ENCODE measurements at places on chromosomes 1 and 21.

- DNase-seq = no peak
These were observed 7.2 kb downstream of the SNX7 start for GRCh38 chr1:98668733-98669132.

DNA sequence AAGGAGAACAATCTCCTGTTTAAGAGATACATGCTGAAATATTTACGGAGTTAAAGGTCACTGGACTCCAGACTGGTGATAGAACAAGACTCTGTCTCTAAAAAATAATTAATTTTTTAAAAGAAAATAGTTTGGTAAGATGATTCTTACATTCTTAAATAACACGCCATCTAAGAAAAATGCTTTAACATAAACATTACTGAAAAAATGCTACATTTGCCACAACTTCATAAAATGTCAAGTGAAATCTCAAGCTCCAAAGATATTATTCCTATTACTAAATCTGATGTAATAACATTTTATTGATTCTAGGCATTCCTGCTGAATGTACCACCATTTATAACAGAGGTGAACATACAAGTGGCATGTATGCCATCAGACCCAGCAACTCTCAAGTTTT is 4.1 kb downstream of the ANGPTL3 start:
- no peak for DNase-seq

DNA sequence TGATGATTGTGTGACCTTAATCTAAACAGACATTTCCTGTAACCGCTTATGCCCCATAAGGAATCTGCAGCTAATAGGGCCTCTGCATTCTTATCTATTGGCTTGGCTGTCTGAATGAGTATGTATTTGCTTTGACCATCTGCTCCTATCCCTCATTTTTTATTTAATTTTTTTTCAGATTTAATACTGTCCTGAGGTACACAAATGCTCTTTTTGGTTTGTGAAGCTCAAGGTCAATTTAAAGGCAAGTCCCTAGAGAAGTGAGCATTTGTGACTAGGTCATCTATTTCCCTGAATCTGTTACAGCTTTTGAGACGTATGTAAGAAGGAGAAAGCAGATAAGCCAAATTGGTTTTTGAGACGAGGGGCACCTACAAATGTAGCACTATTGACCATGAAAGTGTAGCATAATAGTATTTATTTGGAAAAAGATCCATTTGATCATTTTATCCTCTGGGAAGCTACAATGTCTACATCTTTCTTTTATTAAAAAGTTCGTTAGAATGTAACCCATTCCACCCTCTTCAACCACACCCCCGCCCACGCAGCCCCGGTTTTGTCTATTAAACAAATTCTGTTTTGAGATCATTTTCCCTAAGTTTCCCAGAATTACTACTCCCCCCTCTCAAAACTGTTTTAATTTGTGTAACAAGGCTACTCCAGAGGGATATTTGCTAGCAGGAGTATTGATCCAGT is 69.2 kb upstream of the HSPA13 start:
- no peak for DNase-seq

GRCh38 chr1:67524143-67525052 is 94.2 kb upstream of the SERBP1 start:
- DNase-seq = no peak
